ENCODE measurements at places on chromosomes 5 and 9.

GRCh38 chr5:62263401-62263800, 42.6 kb upstream of the KIF2A start:
- DNase-seq, result no peak

DNA sequence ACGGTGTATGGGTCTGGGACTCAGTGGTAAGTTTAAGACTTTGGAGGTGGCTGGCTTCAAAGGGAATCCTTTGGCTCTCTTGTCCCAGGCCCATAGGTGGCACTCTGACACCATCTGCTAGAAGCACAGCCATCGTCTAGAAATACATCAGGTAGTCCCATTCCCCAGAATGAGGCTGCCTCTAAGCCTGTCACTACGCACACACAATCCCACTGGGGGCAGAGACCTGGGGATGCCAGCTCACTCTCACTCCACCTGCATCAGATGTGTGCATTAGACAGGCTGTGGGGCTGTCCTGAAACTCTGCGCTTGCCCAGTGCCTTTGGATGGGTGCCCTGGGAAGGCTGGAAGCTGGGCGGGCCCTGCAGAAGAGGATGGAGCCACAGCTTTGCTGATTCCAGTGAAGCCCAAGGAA, 127.5 kb upstream of the PANK3 start:
- no peak for DNase-seq

DNA sequence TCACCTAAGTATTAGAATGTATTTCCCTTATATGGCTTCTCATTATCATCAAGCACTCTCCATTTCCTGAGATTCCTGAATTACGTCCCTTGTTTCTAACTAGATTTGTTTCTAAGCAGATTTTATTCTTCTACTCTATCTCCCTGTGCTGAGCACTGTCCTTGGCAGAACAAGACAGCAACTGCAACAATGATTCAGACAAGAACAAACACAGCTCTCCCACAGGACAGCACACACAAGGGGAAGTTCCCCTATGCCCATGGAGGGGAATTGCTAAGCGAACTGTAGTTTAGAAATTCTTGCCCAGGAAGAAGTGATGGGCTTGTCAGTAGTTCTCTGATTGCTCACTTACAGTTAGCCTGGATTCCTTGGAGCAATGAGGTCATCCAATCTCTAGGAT, 759.9 kb downstream of the DTWD2 start:
- DNase-seq, result no peak

GRCh38 chr5:109690242-109690974, 681 bp downstream of the MAN2A1 start:
- DNase-seq, result peak; percentile 13

GRCh38 chr9:84207491-84207951, 133.0 kb downstream of the SLC28A3 start:
- DNase-seq, result no peak

- DNase-seq, result no peak
These were observed 55.0 kb downstream of the SH3PXD2B start for GRCh38 chr5:172399336-172399735.

DNA sequence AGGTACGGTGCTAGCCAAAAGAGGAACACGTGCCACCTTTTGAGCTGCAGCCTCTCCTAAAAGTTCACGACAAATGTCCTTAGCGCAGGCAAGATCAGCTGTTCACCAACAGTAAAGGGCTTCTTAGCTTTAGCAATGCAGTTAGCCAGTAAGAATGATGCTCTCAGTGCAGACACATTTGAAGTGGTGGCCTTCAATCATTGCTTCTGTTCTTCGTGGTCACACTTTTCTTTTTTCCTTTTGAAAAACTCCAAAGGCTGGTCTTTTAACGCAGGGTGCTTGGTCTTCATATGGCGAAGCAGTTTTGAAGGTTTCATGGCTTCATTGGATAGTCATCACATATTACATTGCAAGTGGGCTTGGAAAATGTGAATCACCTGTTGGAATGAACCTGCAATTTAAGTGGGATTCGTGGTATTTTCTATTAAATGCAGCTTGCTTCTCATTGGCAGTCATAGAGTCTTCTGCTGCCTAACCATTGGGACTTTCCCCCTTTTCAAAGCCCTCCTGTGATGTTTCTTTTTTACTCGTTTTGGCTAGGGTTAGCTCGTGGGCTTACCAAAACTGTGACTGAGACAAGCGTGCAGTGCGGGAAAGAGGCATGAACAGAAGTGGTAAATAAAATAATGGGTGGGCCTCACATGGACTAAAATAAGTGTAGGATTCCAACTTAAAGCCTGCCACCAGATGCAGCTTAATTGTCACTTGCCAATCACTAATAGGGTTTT, 100.9 kb downstream of the MRPL36 start:
- DNase-seq, result no peak

GRCh38 chr5:100777680-100778300, 125.3 kb downstream of the ST8SIA4 start:
- no peak for DNase-seq

- DNase-seq, result no peak
These were observed 35.7 kb upstream of the ADRB2 start for GRCh38 chr5:148790545-148791333.

DNA sequence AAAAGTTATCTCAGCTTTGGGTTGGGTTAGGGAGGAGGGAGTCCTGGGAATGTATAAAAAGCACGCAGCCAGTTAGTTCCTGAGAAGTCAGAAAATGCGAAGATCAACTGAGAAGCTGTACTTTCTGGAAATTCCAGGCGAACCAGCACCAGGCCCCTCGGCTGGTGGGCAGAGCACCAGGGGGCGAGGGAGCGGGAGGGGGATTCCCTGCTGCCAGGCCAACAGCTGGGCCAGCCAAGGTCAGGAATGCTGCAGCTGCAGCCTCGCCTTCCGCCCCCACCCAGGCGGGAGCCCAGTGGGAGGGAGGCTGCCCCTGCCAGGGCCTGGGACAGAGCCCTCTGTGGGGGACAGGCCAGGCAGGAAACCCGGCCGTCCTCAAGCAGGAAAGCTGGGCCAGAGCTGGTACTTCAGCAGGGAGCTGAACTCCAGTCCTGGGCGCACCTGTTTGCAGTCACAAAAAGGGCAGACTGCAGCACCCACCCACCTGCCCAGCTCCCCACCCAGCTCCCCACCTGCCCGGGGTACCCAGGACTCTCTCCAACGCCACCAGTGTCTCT, 35.5 kb downstream of the VAV2 start:
- no peak for DNase-seq

DNA sequence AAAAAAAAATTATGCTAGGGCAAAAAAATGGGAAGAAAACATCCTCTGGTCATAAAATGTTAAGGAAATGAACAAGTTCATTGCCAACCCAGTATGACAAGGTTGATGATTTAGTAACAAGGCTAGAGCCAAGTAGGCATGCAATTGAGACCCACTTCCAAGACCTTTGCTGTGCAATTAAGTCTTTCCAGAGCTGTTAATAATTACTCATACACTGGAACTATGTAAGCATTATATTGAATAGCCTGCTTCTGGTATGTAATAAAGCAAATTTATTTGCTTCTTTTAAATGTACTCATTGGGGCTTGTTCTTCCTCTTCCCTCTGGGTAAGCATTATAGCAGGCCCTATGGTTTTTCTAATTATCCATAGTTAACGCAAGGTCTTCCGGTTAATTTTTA, 32.5 kb upstream of the SNAPC3 start:
- no peak for DNase-seq

GRCh38 chr5:57338068-57338867, 144.3 kb downstream of the ACTBL2 start:
- no peak for DNase-seq

Data from activated CD4-positive, alpha-beta T cell treated with anti-CD3 and anti-CD28 coated beads, Interleukin-2, amount 50 U/mL, for 24 hours (primary cell).